CD4-positive, alpha-beta T cell treated with Interleukin-17A for 4 hours (primary cell): ENCODE measurements at places on chromosomes 6 and 20.

DNA sequence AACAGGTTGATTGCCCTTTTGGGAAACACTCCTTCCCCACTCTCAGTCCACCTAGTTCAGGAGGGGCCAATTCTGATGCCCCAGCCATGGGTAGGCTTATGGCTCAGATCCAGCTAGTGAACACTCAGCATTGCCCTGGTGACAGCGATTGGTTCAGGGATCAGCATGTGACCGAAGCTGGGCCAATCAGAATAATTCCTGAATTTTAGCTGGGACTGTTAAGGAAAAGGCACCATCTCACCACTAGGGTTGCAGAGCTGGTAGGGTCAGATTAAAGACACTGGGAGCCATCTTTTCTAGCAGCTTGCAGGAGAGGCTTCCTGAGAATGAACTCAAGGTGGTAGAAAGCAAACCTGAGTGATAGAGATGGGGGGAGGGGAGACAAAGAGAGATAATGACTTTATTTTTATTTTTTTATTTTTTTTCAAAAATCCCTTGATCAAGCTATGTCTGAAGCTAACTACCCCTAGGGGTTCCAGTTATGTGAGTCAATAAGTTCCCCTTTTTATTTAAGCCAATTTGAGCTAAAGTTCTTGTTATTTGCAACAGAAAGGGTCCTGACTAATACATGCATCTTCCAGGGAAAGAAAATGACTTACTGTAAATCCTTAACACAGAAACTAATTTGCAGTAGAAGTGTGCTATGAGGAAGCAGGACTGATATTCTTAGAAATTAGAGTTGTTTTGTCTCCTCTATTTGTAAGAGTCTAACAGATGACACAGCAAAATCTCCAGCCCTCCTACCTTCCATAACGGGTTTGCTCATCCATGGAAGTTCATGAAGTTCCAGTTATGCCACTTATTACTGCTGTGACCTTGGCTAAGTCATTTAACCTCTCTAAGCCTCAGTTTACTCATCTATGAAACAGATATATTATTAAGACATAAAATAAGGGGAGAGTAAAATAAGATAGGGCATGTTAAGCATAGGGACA lies 44.7 kb downstream of the EYA2 start:
- DNase-seq = no peak

- no peak for DNase-seq
These were observed 83.1 kb upstream of the SLC24A3 start for GRCh38 chr20:19129306-19129705.

- DNase-seq = peak; percentile 18
These were observed 2.8 kb upstream of the ASF1A start for GRCh38 chr6:118890997-118891790.

DNA sequence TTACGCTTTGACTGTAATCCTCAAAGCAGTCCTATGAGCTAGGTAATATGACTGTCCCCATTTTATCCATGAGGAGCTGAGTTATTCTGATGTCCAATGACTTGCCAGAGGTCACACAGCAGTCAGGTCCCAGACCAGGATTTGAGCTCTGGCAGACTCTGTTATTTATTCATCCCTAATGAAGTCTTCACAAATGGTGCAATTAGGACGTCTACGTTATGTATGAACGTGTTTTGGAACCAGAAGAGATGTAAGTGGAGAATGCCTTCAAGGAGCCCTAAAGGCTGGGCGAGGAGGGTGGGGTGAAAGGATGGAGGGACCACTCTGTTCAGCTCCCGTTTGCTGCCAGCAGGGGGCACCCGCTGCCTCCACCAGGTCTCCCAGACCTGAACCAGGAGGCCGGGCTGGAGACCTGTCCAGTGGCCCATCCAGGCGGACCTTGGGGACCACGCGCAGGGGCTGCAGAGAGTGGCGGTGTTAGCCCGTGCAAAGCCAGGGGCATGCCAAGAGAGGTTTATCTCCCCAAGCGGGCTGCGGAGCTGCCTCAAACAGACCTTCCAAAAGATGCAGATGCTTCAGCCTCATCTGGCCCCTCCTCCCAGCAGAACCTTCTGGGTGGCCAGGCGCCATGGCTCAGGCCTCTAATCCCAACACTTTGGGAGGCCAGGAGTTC lies 15.2 kb upstream of the ZNF335 start:
- peak; percentile 86 for DNase-seq

DNA sequence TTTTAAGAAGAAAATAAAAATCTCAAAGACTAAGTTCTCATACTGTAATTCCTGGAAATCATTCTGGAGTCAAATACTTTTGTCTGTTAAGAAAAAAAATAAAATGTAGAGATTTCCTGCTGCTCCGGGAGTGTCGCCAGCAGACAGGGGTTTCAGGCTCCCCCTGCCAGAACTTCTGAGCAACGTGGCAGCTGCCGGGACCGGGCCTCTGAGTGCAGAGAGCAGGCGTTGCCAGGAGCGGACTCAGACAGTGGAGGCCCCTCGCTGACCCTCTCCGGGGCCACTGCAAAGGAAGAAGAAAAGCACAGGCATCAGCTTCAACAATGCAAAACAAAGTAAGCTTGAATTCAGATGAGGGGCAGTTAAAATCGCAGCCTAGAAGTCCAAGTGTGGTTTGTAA lies 95.5 kb downstream of the THBS2 start:
- DNase-seq = no peak
